ENCODE measurements at places on chromosomes 3 and 15. TPM values are rescaled to one million over a fixed set of nuclear protein-coding genes. Genes with fewer than 3 reads are reported as not detected.

GRCh38 chr3:136698361-136698760 is 53.8 kb downstream of the STAG1 start:
- no peak for DNase-seq

DNA sequence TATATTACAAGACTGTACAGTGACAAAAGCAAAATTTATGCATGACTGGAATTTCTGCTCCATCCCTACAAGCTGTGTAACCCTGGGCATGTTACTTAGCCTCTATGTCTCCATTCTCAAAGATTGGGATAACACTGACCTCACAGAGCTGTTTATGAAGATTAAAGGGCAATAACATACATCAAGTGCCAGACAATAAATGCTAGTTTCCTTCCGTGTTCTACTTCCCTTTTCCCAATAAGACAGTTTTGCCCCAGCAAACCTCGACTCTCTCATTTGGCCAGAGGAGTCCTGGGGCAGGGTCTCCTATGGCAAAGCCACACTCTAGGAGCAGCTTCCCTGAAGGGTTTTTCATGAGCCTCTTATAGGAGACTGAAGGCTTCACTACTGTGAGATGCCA is 7.5 kb downstream of the HEXA start:
- no peak for DNase-seq

DNA sequence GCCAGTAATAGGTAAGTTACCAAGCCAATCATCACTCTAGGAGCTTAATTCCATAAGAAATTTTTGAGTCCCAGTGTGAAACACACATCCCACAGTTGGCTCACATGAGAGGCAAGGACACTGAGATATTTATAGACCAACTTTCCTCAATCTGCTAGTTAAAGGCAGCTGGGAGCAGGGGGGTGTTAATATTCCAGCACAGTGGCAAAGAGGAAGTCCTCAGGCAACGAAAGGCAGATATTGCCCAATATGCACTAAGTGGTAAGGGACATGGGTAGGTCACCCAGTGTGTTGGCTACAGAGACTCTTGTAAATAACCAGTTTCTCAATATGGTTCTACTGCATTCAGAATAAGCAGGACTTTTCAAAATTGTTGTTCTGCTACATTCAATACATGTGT is 61.0 kb downstream of the TOP2B start:
- no peak for DNase-seq

DNA sequence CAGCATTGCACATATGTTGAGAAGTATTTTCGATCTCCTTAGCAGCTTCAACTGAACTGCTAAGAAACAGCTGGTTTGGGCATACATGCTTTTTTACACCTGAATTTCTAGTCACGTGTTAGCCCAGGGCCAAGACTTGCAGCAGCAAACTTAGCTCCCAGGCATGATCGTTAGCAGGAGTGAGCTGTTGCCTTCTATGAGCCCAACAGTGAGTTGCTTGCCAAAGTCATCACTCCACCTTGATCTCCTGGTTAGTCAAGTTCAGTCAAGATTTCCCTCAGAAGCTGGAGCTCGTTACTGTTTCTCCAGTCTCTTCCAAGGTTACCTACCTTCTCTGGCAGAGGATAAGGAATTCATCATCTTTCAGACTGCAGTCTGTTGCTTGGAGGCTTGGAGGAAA is 100.4 kb upstream of the SEMA6D start:
- no peak for DNase-seq

DNA sequence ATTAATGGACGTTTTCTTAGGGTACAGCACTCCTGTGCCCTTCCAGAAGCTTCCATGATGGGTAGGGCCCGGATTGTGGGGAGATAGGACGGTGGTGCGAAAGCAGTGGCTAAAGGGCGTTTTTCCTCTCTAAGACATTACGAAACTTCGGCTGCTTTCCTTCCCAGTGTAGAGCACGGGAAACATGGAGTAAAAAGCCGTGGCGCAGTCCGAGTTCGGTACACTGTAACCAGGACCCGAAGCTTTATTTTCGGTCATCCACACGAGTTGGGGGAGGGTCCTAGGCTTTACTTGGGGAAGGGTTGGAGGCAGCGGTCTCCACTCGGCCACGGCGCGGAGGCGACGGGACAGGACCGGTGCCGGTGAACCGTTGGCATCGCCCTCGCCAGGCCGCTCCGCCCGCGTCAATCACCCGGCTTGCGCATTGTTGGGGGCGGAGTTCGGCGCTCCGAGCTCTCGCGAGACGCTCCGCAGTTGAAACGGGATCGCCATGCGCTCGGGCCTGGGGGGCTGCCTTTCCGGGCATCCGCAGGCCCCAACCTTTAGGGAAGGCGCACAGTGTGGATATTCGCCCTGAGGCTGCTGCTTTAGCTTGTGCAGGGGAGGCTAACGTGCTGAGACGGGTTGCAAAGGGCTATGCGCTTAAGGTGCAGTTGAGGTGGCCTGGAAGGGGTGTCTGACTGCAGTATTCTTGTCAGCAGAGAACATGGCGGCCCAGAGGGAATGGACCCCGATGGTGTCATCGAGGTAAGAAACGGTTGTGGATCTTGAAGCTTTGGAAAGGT is 546 bp downstream of the EIF4A2 start:
- DNase-seq, result peak; percentile 85

DNA sequence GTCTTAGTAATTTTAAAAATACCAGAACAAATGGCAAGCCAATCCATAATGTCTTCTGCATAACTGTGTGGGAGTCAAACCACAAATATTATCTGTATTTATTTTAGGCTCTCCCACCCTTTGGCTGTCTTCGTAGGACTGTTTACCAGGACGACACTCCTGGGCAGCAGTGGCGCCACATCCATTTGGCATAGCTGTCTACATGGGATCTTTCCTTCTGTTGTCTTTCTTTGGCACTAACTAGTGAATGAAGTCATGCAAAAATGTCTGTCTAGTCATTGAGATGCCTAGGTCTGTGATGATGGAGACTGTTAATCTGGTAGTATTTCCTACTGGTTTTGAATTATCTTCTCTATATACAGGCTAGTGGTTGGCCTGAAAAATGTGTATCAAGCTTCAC is 54.0 kb upstream of the CHMP2B start:
- no peak for DNase-seq

GRCh38 chr15:42704492-42704926 is 32.4 kb downstream of the CDAN1 start:
- peak; percentile 72 for DNase-seq

- peak; percentile 82 for DNase-seq
Measured at GRCh38 chr15:90376789-90377188, 11.3 kb upstream of the IQGAP1 start.

- no peak for DNase-seq
Measured at GRCh38 chr3:177601152-177601551, 403.9 kb upstream of the TBL1XR1 start.

GRCh38 chr3:167814441-167814951 is 79.0 kb downstream of the SERPINI1 start:
- no peak for DNase-seq

DNA sequence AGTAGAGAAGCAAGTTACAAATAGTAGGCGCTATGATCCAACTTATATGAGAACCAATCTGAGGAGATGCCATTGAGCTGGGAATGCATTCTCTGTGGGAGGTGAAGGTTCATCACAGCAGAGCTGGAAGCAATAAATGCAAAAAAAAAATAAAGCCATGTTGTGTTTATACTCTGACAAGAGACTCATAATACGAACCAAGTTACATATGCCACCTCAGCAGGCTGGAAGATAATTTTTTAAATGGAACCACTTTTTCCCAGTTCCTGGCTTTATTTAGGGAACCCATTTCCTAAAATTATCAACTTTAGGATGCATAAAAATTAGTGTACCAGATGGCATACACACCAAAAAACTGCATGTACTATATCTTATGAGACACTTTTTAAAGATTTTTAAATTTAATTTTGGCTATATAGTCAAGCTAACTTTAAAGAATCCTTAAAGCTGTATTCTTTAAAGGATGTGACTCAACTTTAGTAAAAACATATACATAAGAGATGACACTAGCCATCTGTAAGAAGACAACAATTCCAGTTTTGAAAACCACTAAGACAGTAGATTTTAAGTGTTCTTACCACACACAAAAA is 23.6 kb upstream of the SETMAR start:
- DNase-seq, result no peak

RTP3 gene
- total RNA-seq, result not detected

GTF2E1 gene
- total RNA-seq, result 30.2 TPM

SSUH2 gene
- not detected for total RNA-seq

PAQR5 gene
- total RNA-seq, result not detected

RHOV gene
- not detected for total RNA-seq

FEZF2 gene
- not detected for total RNA-seq

ACVR2B gene
- 6.0 TPM for total RNA-seq
